ENCODE measurements at places on chromosomes 12 and 14.

- no peak for DNase-seq
Measured at GRCh38 chr12:117967512-117967911, 1.3 kb downstream of the KSR2 start.

DNA sequence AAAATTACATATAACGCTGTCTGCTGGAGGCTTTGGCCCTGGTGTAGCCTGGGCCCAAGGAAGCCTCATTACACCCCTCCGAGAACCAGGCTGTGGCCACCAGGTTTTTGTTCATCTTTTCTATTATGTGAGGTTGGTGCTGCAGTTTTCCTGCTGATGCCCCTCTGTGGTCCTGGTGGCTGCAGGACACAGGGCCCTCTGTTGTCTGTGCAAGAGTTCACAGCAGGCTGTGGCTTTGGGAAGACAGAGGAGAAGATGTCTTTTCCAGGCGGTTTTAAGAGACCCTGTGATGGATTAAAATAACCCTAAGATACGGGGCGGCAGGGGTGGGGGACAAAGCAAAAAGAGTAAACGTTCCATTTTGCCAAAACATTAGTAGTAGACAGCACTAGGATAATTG is 121.5 kb downstream of the ADGRD1 start:
- DNase-seq, result no peak

- no peak for DNase-seq
Measured at GRCh38 chr12:59580050-59580449, 15.8 kb upstream of the SLC16A7 start.

GRCh38 chr12:9319044-9319841 is 111.0 kb upstream of the PZP start:
- DNase-seq, result no peak

GRCh38 chr12:15562263-15562662 is 226.9 kb downstream of the EPS8 start:
- DNase-seq, result no peak

- DNase-seq, result peak; percentile 4
Measured at GRCh38 chr14:100376751-100377171, 53.6 kb downstream of the SLC25A47 start.

DNA sequence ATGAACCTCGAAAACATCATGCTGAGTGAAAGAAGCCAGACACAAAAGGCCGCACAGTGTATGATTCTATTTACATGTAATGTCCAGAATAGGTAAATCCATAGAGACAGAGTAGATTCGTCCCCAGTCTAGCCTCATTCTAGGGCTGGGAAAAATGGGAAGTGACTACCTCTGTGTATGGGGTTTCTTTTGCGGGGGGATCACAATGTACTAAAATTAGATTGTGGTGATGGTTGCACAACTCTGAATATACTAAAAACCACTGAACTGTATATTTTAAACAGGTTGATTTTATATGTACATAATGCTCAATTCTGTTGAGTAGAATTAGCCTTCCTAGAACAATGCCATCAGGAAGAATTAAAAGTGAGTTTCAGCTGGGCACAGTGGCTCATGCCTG is 6.3 kb upstream of the RILPL2 start:
- DNase-seq, result peak; percentile 38

- DNase-seq, result no peak
Measured at GRCh38 chr12:52200781-52201450, 9.1 kb upstream of the KRT80 start.

GRCh38 chr12:104494793-104495158 is 38.0 kb downstream of the CHST11 start:
- peak; percentile 64 for DNase-seq

DNA sequence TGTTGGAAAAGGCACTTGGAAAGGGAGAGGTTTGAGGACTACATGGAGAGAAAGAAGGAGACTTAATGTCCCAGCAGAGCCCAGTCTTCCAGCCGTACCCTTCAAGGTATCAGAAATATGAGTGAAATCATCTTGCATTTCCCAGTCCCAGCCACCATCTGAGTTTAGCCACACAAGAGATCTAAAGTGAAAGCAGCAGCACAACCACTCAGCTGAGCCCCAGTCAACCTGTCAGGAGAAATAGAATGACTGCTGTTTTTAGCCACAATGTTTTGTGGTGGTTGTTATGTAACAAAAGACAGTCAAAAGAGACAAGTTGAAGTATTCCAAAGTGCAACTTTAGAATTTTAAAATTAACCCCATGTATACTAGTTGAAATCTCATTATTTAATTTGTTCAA is 28.0 kb downstream of the DERA start:
- DNase-seq, result peak; percentile 4

DNA sequence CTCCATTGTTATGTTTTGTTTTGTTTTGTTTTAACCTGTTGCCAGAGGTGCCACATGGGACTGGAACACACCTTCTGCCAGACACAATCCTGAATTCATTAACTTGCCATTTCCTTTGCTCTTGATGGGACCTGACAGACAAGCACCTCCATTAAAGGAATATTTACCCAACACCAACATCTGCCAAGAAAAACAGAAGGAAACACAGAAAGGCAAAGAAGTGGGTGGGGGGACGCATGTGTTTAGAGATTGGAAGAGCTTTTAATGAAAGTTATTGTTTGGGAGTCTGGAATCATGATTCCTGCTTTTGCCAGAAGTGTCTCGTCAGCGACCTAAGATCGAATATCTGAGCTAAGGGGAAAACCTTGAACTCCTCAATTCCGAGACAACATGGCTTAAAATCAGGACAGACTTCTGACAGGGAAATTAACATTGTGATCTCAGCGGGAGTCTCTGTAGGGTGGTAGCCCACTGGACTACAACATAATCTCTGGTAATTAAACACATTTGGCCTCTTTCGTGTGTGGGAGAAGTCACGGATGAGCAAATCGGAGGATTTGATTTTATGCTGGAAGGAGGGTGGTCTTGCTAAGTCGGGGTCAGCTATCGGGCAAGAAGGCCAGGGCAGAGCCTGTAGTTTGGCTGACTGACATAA is 210.4 kb upstream of the FAR2 start:
- DNase-seq, result no peak

DNA sequence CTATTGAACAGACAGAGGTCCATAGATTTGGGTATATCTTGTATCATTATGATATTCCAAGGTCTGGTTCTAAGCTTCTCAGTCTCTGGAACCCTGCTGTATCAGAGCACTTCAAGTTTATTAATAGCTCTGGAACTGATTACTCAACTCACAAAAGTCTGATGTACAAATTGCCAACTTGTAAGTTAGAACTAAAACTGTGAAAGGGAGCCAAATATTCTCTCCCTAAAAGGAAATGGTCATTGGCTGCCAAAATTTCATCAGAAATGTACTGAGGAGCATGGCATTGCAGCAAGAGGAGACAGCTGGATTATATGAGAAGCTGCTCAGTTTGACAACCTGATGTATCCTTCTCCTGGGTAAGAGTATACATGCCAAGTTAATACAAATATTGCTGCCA is 828.8 kb upstream of the SEL1L start:
- no peak for DNase-seq

- DNase-seq, result no peak
Measured at GRCh38 chr14:42909659-42910058, 1303.0 kb downstream of the LRFN5 start.

GRCh38 chr12:89351489-89352241 is 636 bp downstream of the DUSP6 start:
- DNase-seq, result peak; percentile 59

- peak; percentile 77 for DNase-seq
Measured at GRCh38 chr12:49763006-49763591, 21.7 kb downstream of the TMBIM6 start.

- no peak for DNase-seq
Measured at GRCh38 chr12:107461222-107461975, 224.2 kb upstream of the PWP1 start.

DNA sequence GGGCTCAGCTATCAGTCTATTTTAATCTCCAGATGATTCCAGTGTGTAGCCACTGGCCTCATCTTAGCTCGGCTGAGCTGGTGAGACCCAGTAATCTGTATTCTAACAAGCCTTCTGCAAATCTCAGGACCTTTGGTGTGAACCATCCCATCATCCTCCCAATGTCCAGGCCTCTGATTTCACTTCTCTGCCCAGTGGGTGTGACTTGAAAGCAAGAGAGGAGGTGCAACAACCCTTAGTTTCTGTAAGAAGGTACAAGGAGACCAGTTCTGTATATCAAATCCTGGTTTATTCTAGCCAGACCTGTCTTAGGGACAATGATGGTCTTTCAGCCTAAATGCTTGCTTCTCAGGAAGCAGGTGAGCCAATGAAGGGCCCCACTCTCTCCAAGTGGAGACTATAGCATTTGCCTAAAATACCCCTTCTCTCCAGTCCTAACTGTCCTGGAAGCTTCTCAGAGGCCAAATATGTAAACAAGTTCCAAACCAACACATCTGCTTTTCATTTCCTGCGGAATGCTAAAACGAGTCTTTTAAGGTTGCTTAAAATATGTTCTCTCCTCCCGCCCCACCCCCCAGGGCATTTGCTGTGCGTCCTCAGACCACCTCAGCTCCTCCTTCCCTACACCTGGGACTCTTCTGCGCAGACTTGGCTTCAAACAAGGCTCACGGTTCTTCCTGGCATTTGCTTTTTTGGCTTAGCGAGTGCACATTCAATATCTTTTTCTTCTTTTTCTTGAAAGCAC is 78.4 kb upstream of the FUT8 start:
- DNase-seq, result peak; percentile 40
